Umbilical cord (tissue), 2 donors: ENCODE measurements at places on chromosomes 4 and X. TPM values are rescaled to one million over a fixed set of nuclear protein-coding genes. Genes with fewer than 3 reads are reported as not detected.

The PLP1 gene
- total RNA-seq, result 19.0 TPM

The EFNB1 gene
- 21.2 TPM for total RNA-seq

The TAF7L gene
- not detected for total RNA-seq

The FAM236A gene
- total RNA-seq, result not detected

The SMAD1 gene
- total RNA-seq, result 10.8 TPM

The POU3F4 gene
- total RNA-seq, result not detected

The KLHL8 gene
- total RNA-seq, result 29.9 TPM

The FAT4 gene
- total RNA-seq, result 34.7 TPM

The PCYT1B gene
- 5.1 TPM for total RNA-seq

The DRP2 gene
- total RNA-seq, result 1.4 TPM

The CDS1 gene
- 1.7 TPM for total RNA-seq

The CXCL11 gene
- total RNA-seq, result 0.96 TPM

The DCK gene
- 17.1 TPM for total RNA-seq

The CCKAR gene
- not detected for total RNA-seq

The SPANXN3 gene
- not detected for total RNA-seq

The TKTL1 gene
- total RNA-seq, result 22.4 TPM

The MGAT4D gene
- 2.2 TPM for total RNA-seq

The F8A2 gene
- 0.72 TPM for total RNA-seq

The DOCK11 gene
- 18.3 TPM for total RNA-seq

The PRSS12 gene
- 203 TPM for total RNA-seq

The PRRG3 gene
- 0.24 TPM for total RNA-seq

The SOWAHB gene
- total RNA-seq, result 7.2 TPM

The POLN gene
- 8.4 TPM for total RNA-seq

The UGT2B10 gene
- 0.96 TPM for total RNA-seq

The FRMPD3 gene
- total RNA-seq, result 2.4 TPM
